ENCODE measurements at places on chromosomes 5 and 9. TPM values are rescaled to one million over a fixed set of nuclear protein-coding genes. Genes with fewer than 3 reads are reported as not detected.

- DNase-seq, result no peak
Measured at GRCh38 chr9:76654051-76654461, 110.2 kb upstream of the PCA3 start.

DNA sequence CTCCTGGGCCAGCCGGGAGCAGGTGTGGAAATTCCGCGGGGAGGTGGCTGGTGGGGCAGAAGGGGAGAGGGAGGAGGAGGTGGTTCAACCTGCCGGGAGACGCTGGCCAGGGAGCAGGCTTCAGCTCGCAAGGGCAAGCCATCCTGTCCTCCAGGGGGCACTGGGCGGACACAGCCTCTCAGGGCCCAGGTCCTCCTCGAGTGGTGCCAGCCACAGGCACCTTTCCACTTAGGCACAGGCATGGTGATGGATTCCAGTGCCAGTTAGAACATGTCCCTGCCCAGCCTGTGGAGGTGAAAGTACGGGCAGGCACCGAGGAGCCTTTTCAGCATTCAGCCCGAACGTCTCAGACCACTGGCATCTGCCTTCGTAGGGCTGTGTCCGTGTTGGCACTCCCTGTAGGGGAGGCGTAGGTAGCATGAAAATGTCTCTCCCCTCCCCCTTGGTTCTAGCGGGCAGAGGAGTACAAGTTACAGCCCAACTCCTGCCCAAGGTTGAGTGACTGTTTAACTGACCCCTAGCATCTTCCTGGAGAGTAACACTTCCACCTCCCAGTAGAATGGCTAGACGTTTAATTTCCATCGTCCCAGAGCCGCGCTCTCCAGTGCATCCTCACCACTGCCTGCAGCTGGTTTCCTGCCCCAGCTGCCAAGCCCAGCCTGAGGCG, 48.9 kb downstream of the DAB2IP start:
- peak; percentile 51 for DNase-seq

- no peak for DNase-seq
Measured at GRCh38 chr5:139747583-139748504, 47.8 kb upstream of the PSD2 start.

GRCh38 chr9:132548751-132549640, 33.4 kb upstream of the BARHL1 start:
- DNase-seq, result no peak

DNA sequence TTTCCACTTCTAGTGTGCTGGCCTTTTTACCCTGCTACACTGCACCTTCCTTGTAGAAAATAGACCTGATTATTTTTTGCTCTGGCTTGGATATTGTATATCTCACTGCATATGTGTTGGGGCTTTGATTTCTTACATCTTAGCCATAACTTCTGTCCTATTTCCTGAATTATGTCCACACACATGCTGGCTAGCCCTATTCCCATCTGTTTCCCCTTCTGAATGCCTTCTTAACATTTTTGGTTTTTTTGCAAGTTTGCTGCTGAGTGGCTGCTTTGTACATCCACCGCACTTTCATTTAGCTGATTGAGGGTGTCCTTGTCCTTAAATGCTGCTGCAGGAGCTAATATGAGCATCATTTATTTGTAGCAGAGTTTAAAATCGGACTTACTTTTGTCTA, 26.9 kb downstream of the CFAP95 start:
- DNase-seq, result no peak

- peak; percentile 72 for DNase-seq
Measured at GRCh38 chr9:97398999-97399758, 12.7 kb upstream of the TDRD7 start.

DNA sequence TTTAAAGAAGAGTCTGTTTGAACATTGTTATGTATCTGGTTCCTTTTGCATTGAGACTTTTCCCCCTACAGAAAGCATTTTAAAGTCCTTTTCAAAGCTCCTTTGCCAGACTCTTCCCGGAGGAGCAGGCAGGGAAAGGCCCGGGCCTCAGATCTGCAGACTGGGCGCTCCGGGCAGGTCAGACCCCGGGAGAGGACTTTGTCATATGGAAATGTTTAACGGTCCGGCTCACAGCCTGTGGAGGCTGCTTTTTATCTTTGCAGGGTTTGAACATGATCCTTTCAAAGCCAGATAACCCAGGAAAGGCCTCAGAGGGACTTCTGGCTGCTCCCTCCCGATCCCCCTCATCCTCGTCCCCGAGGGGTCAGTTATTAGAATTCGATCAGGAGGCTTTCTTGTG, 82.1 kb upstream of the IRX2 start:
- DNase-seq, result no peak

GRCh38 chr5:117333011-117333410, 758.4 kb upstream of the SEMA6A start:
- DNase-seq, result no peak

- DNase-seq, result no peak
Measured at GRCh38 chr5:141957367-141957996, 520 bp downstream of the PCDH12 start.

- DNase-seq, result no peak
Measured at GRCh38 chr5:134328619-134329018, 38.4 kb downstream of the CDKL3 start.

DNA sequence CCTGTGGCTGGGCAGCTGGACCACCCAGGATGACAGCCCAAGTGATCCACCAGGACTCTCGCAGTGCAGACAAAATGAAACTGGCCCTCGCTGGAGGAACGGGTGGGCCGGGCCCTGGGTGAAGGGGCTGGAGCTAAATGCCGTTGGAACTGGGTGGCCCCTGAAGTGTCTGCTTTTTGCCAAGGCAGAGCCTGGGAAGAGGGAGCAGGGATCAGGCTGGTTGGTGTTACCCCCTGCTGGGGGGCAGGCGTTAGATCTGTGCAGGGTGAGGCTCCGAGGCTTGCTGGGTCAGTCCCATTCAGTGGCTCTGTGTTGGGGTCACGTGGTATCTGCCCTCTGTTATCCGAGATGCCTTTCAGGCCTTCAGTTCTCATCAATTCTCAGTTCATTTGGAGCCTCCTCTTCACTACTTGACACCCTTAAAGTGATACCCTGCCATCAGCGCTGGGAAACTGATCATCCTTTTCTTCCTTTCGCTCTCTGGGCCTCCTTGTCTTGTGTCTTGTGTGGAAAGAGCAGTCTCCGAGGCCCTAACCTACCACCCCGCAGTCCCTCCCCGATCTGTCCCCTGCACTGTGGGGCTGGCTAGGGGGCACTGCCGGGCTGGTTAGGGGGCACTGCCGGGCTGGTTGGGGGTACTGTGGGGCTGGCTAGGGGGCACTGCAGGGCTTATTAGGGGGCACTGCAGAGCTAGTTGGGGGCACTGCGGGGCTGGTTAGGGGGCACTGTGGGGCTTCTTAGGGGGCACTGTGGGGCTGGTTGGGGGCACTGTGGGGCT, 37.3 kb downstream of the COL5A1 start:
- DNase-seq, result no peak

- no peak for DNase-seq
Measured at GRCh38 chr5:168946363-168946762, 354.6 kb downstream of the SLIT3 start.

DNA sequence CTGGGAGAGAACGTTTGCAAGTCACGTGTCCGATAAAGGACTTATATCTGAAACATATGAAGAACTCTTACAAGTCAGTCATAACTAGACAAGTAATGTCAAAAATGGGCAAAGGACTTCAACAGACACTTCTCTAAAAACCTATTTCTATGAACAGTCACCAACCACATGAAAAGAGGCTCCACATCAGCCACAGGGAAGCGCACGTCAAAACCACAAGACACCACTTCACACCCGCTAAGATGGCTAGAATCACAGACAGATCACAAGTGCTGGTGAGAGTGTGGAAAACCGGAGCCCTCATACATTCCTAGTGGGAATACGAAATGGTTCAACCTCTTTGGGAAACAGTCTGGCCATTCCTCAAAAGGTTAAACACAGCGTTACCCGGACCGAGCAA, 11.5 kb upstream of the CARD9 start:
- no peak for DNase-seq

DNA sequence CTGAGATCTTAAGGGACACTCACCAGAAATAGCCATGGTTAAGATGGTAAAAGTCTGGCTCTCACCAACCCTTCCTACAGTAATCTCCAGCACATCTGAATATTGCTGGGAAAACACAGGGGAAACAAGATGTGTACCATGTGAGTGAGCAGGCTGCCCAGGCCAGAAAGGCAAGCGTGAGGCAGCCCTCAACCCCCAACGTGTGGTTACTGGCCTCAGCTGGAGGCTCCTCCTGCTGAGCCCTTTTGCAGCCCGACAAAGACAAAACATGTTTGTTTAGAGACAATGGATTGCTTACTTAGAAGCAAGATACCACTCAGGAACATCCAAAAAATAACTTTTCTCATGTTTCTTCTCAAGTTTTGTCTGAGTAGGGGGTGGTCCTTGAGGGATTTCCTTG, 16.6 kb downstream of the ZFP62 start:
- no peak for DNase-seq

DNA sequence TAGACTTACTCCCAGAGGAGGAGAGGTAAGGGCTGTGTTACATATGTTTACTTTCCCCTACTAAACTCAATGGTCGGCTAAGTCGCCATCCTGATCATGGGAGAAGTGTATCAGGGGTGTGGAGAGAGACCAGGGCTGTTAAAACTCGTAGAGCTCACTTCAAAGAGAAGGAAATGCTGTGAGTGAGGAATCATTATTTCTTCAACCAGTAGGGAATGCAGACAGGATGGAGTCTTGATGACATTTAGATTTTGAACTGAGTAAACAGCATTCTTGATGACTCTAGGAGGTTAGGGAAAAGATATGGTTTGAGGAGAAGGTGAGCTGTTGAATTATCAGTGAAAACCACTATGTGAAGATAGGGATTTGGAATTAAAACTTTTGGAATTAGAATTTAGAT, 17.3 kb downstream of the RECK start:
- DNase-seq, result no peak

DNA sequence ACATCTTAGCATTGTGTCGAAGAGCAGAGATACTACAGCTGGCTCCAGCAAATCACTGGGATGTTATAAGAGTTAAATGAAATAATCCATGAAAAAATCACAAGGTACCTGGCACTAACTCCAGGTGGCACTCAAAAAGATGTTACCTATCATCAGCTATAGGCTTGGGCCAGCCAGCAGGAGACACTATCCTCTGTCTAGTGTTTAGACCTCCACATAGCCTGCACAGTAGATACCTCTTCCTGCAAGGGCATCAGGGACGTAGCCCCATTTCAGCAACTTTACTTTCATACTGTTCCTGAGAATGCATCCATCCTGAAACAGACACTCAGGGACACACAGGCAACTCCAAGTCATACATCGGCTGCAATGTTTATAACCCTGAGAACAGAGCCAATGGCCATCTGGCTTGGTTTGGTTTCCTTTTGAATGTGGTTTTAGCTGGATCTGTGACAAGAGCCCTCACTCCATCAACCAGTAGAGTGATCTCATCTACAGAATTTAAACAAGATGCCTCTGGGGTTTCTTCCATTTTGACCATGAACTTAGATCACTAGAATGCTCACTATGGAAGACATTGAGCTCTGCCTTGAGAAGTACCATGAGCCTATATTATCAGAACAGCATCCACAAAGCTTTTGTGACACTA, 69.9 kb downstream of the TLE1 start:
- DNase-seq, result peak; percentile 88

DNA sequence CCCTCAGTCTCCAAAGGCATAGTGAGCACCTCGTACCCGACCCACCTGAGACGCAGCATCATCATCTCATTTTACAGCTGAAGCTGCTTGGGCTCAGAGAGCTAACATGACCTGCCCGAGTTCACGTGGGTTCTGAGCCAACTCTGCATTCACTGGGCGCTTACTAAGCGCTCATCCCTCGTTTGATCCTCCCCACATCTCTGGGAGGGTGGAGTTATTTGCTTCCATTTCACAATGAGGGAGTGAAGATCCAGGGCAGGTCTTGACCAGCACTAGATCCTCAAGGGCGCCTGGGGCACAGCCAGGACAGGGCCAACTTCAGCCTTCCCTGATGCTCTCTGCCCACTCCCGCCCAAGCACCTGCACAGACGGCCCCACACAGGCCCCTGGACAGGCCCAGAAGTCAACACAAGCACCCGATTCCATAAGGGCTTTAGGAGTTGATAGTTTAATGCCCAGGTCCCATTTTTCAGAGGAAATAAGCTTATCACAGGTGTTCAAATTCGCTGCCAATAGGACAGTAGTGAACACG, 80.8 kb downstream of the HRH2 start:
- no peak for DNase-seq

DNA sequence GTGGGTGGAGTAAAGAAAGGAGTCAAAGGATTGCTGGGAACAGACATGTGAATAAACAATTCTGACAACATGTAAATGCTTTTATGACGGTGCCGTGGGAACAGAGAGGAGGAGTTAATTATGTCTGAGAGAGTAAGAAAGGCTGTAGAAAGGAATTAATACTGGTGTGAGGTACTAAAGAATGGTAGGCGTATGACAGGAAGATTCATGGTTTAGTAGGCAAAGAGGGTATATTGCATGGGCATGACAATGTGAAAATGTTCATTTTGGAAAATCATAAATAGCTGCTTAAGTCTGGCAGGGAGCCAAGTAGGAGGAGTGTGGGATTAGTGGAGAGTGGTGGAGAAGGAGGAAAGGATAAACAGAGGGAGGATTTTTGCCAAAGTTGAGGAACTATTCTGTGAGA, 19.7 kb downstream of the NAA35 start:
- DNase-seq, result no peak

DNA sequence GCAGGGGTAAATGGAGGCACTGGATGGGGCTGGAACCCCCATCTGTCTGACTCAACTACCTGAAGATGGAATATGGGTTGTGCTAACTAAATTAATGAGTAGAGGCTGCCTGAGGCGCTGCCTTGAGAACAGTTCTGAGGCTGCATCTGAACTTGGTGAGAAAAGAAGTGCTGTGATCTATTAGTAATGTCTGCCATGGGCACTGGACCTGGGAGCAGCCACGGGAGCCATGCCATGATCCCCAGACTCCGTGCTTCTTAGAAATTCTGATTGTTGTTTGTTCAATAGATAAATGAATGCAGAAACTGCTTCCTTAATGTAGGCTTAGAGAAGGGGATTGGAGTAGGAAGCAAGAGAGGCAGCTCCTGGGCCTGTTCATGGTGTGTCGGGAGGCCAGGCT, 80.2 kb downstream of the KCNIP1 start:
- no peak for DNase-seq

DNA sequence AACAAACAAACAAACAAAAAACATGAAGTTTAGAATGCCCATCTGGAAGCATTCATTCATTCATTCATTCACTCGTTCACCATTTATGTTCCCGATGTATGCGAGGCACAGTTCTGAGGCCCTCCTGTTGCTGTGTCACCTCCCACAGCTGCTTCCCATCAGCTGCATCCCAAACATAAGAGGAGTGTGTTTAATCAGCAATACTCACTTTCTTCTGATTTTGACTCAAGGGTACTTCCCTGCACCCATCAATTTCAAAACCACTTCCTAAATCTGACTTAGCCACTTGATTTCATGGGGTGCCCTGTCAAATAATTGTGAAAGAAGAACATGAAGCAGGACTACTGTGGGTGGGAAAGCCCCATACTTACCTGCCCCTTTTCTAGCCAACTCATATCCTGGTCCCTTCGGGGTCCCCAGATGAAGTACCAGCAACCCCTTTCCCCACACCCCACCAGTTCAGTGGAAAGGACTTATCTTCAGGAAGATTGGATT, 128.0 kb upstream of the IL12B start:
- no peak for DNase-seq

F12 gene
- total RNA-seq, result 7.3 TPM

TRUB2 gene
- total RNA-seq, result 13.8 TPM

SPATA31D4 gene
- total RNA-seq, result not detected

HTR1A gene
- total RNA-seq, result not detected

DMRTA1 gene
- 1.4 TPM for total RNA-seq

LTC4S gene
- not detected for total RNA-seq

MYORG gene
- total RNA-seq, result 1.9 TPM

SLCO6A1 gene
- total RNA-seq, result not detected

ENG gene
- 3.0 TPM for total RNA-seq

MYMK gene
- not detected for total RNA-seq

BNC2 gene
- 2.7 TPM for total RNA-seq

RXFP3 gene
- not detected for total RNA-seq

AK6 gene
- 37.3 TPM for total RNA-seq

ECSCR gene
- total RNA-seq, result not detected
